CD14-positive monocyte (primary cell): ENCODE measurements at places on chromosomes 12 and 14.

- DNase-seq = no peak
Measured at GRCh38 chr12:108119974-108120862, 8.9 kb upstream of the WSCD2 start.

GRCh38 chr12:114733919-114734318 is 49.9 kb upstream of the TBX3 start:
- no peak for DNase-seq

DNA sequence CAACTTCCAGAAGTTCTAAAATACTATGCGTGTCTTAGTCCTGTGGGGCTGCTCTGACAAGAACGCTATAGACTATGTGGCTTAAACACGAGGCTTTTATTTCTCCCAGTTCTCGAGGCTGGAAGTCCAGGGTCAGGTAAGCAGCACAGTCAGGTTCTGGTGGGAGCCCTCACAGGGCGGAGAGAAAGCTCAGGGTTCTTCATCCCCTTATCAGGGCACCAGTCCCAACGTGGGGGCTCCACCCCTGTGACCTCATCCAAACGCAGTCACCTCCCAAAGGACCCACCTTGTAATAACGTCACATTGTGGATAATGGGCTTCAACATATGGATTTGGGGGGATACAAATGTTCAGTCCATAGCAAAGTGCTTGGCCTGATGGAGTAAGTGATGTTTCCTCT is 37.1 kb upstream of the TC2N start:
- no peak for DNase-seq

- peak; percentile 66 for DNase-seq
Measured at GRCh38 chr12:116133149-116133548, 144.3 kb downstream of the MED13L start.

GRCh38 chr12:76587428-76588178 is 28.0 kb upstream of the OSBPL8 start:
- peak; percentile 28 for DNase-seq

- DNase-seq = no peak
Measured at GRCh38 chr14:67728258-67728657, 26.6 kb downstream of the RDH12 start.

GRCh38 chr12:77591959-77592743 is 238.5 kb upstream of the NAV3 start:
- no peak for DNase-seq

DNA sequence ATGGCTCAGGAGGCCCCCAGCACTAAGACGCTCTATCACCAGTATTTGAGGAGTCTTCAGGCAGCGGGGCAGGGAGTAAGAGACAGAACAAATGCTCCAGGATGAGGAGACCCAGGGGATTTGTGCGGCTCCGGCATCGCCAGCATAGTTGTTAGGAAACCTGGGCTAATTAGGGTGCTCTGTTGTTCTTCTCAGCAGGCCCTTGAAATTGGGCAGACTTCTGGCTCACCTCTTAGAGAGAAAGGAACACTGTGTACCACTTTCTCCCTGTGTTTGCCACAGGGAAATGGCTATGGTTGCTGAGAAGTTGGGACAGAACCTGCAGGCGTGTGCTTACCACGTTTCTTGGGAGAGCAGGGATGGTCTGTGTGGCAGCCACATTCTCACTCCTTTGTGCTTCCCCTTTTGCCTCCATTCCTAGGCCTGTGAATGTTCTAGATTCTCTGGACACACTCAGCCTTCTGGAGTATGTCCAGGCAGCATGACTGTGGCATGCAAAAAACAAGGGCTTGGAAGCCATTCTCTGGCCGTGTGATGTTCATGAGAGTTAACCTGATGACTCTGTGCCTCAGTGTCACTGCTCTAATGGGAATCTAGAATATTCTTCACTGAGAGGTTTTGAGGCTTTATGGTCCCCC is 109.0 kb downstream of the CHST11 start:
- DNase-seq = no peak

DNA sequence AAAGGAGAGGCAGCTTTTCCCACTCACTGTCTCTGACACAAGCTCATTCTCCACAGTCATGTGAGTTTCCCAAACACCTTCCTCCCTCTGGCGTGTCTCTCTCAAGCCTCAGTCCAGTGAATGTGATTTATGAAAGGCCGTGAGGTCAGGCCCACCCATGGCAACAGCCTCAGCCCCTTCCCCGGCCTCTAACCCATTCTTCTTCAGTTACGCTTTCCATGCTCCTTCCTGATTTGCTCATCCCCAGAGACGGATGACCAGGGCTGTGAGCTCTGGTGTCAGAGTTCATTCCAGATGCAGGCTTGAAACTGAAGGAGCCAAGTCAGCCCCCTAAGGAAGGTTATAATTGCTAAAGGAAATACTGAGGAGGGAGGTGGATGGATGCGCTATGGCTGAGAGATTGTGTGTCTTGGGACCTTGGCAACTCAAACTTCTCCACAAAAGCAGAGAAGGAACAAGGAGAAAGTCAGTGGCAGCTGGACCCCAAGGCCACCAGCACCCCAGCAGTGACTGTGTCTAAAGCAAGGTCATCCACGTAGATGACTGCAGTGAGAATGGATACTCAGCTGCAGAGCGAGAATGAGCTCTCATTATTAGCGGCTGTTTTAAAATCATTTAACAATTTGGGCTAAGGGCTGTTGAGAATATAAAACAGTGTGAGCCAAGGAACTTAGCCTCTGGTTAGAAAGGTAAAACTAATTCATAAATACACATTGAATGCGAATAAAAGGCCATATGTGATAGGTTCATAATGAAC is 84.1 kb downstream of the FBXL14 start:
- no peak for DNase-seq

DNA sequence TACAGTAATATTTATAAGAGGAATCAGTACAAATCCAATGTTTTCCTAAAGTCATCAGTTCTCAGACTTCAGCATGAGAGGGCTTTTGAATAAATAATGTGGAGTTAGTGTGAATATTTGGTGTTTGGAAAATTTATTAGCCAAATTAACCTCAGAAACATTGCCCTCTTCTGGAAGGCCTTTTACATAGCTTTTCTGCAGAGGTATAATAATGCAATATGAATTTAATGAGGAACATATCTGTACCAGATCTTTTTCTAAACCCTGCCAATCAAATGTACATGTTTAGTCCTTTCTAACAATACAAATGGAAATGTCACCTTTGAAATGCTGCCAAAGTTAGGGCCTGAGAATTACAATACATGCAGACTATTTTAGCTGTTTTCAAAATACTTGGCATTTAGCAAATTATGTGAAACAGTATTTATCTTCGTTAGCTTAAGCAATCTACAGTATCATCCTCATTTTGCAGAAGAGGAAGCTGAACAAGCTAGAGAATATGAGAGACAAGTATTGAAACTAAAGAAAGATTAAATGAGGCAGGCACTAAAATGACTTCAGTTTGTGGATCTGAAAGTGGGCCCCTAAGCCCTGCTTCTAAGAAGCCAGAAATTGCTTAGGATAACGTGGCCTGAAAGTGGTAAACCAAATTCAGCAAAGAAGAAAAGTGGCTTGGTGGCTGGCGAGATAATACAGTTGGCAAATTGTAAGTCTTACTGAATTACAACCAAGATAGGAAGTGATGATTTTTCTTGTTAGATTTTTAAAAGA is 60.4 kb upstream of the MANSC4 start:
- DNase-seq = no peak

DNA sequence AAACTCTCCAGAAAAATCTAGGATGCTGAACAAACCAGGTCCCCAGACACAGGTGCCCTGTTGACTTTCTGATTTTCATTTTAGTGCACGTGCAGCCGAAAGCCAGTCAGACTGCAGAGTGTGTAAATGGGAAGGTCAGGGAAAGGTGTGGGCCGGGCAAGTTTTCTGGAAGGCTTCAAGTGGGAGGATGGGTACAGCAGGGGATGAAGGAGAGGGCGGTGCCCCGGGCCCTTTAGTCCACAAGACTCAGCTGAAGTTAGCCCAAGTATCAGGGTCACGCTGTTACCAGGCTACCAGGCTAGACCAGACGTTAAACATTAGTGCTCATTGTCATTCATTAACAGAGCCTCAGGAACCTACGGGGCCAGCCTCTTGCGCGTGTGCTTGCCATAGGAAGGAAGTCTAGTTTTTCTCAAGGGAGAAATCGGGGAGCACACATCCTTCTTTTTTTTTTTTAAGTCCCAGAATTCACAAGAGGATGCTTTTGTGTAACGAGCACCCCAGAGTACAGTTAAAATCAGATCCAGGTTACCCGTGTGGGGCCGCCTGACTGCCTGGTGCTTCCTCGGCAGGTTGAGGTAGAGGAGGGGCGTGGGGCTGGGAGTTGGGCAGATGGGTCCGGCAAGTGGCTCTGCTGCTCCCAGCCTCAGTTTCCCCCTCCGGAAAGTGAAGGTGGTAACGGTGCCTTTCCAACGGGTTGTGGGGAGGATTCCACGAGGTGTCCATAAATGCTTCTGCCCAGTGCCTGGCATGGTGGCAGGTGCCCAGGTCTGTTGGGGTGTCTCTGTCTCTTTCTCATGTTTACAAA is 19.1 kb downstream of the BCL7A start:
- DNase-seq = no peak

DNA sequence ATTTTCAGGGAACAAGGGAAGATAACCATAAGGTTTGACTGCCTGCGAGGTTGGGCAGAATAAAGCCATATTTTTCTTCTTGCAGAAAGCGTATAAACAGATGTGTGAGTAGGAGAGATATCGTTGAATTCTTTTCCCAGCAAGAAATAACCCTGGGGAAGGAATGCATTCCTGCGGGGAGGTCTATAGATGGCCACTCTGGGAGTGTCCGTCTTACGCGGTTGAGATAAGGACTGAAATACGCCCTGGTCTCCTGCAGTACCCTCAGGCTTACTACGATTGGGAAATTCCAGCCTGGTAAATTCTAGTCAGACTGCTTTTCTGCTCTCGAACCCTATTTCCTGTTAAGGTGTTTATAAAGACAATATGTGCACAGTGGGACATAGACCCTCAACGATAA is 225.0 kb downstream of the LRIG3 start:
- DNase-seq = no peak

GRCh38 chr12:33663000-33663654 is 223.5 kb upstream of the SYT10 start:
- DNase-seq = no peak

- DNase-seq = no peak
Measured at GRCh38 chr14:79378020-79378419, 833.3 kb downstream of the DIO2 start.

DNA sequence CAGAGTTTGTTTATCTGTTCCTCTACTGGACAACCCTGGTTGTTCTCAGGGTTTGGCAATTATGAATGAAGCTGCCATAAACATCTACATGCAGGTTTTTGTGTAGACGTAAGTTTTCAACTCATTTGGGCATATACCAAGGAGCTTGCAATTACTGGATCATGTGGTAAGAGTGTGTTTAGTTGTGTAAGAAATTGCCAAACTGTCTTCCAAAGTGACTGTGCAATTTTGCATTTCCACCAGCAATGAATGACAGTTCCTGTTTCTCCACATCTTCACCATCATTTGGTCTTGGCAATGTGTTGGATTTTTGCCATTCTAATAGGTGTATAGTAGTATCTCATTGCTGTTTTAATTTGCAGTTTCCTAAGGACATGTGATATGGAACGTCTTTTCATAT is 39.8 kb upstream of the FBXO33 start:
- peak; percentile 40 for DNase-seq

DNA sequence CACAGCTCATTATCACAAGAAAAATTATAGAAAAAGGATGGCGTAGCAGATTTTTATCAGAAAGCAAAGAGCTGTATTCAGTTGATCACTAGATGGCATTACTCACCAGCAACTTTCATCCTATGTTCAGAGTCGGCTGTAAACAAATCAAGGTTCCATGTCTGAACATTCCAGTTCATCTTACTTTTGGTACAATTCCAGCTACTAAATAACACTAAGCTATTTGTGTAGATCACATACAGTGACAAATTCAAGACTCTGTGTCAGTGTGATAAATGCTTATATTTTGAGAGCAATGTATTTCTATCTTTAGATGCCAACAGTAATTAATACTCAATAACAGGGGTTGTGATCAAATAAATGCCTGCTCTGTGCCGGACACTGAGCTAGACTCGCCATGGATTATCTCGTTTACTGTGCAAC is 30.1 kb downstream of the NRDE2 start:
- peak; percentile 24 for DNase-seq

DNA sequence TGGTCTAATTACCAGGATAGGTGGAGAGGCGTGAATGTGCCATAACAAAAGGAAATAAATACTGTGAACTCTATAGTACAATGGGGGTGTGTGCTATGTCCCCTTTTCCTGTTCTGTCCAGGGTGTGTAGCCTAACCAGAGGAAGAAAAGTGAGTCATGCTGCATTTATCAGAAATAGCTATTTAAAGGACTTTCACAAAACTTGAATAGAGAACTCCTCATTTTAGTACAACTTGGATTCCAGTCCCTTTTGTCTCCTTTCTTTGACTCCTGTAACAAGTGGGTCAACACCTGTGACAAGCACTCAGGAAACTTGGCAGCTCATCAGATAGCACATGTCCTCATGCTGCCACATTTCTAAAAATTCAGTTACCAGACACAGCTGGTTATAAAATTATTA is 123.4 kb downstream of the CCDC91 start:
- DNase-seq = no peak

DNA sequence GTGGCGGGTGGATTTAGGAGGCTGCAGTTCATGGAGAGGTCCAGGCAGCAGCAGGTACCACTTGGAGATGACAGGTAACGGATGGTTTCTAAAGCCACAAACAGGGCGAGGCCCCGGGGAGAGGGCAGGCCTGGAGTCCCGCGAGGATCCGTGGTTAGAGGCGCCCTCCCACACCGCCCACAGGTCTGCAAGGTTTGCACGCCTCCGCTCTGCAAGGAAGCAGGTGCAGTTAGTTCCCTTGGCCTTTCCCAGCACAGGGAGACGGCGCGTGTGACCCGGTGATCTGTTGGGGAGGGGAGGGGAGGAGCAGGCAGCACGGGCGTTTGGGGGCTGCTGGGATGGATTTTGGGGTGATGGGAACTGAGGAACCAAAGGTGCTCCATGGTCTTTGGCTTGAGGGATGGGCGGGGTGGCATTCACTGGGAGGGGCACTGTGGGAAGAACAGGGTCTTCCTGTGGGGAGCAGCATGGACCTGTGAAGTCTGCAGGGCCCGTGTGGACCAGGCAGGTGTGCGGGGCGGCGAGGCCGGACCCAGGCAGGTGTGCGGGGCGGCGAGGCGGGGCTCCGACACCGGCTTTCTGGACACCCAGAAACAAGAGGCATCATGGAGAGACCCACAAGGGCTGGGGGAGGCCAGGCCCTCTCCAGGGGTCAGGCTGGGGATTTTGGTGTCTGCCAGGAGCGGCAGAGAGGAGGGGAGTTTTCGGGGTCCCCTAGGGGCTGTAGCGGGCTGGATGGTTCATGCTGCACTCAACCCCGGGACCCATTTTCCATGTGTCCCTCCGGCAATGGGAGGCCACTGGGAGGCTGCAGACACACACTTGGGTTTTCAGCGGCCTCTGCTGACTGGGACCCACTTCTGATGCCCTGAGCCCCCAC is 29.1 kb downstream of the NOC4L start:
- DNase-seq = no peak

- DNase-seq = peak; percentile 77
Measured at GRCh38 chr12:4135919-4136605, 137.5 kb upstream of the CCND2 start.

GRCh38 chr12:44509471-44509870 is 366.6 kb downstream of the NELL2 start:
- DNase-seq = no peak

DNA sequence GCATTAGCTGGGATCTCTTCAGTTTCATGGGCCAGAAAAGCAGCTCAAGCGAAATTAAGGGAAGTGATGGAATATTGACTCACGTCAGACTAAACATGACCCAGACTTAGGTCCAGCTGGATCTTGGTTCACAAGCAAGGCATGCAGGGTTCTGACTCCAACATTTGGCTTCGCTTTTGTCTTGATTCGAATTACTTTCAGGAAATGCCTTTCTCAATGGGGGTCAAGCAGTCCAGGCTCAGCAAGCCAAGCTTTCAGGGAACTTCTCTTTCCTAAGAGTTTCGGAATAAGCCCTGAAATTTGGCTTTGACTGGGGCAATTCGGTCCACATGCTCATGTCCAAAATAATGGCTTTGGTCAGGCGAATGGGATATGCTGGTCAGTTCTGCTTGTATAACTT is 678.7 kb upstream of the TMEM132C start:
- no peak for DNase-seq
